ENCODE measurements at places on chromosomes 1 and 21.
A peak's percentile ranks its signal among the peaks of the same experiment; 100 is the strongest.

DNA sequence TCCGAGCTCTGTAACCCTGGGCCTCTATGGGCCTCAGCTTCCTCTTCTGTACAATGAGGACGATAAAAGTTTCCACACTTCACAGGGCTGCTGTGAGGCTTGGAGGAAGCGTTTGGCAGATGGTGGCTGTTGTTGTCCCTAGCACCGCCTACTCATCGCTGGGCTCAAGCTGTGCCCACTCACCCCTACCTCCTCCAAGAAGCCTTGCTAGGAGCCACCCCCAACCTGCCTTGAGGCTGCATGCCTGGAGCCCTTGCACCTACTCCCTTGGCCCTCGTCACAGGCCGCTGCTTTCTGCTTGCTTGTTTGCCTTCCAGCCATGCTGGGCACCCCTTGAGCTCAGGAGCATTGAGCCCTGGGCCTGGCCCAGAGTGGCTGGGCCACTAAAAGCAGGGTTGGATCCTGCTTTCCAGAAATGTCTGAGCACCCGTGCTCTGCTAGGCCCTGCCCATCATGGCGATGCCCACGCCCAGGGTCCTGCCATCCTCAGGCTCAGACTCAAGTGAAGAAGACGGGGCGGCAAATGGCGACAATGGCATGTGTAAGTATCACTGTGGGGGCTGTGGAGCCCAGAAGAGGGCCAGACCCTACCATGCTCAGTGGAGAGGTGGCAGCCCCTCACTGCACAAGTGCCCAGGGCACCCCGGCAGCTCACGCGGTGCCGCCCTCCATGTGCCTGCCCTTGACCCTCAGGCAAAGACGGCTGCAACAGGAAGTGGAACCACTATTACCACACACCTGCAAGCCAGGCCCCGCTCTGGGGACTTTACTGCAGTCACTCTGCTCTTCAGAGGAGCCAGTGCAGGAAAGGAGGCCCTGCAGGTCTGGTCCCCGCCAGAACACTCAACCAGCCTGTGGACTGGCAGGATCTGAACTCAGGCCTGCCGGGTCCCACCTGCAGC is 9.5 kb downstream of the SH3BGRL3 start:
- DNase-seq = no peak

DNA sequence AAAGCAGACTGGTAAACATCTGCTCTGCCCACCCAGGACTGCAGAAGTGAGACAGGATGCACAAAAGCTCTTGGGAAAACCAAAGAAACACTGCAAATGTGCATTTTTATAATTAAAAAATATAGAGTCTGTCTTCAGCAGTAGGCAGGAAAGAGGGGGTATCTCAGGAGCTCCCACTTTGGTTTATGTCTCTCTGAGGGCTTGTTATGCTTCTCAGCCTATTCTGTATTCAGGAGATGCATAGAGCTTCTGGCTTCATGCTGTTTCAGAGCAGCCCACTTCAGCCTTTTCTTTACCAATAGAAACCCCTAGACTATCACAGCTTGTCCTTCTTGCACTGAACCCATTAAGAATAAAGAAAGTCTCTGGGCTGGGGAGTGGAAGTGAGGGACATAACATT is 148.0 kb downstream of the ROR1 start:
- no peak for DNase-seq

GRCh38 chr1:11714831-11715575 is 20.9 kb upstream of the AGTRAP start:
- no peak for DNase-seq

DNA sequence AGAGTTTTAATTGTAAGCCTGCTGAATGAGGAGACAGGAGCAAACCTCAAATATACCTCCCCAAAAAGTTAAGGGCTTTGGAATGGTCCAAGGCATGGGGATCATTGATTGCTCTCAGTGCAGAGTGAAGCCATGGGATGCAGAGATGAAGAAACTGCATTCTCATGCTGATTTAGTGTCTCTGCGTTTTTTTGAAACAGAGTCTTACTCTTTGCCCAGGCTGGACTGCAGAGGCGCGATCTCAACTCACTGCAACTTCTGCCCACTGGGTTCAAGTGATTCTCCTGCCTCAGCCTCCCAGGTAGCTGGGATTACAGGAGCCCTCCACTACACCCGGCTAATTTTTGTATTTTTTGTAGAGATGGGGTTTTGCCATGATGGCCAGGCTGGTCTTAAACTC is 99.3 kb upstream of the ETV3 start:
- no peak for DNase-seq

DNA sequence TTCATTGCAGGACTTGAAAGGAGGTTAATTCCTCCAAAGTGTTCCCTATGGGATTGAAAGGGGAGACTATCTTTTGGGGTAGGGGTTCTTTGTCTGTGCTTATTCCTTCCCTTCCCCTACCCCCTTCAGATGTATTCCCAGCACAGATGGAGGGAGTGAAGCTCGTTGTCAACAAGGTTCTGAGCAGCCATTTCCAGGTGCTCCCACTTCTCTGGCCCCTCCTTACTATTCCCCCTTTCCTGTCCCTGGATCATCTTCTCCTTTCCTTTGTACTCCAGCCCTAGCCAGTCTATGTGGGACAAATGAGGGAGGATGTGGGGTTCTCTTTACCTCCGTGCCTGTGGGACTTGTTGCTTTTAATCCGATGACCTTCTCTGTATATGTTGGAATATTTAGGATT is 899 bp downstream of the TOMM40L start:
- no peak for DNase-seq

GRCh38 chr1:172460887-172461315 is 17.0 kb upstream of the PIGC start:
- DNase-seq = no peak

- peak; percentile 9 for DNase-seq
Measured at GRCh38 chr1:106498238-106498637, 558.2 kb upstream of the PRMT6 start.

GRCh38 chr1:64866689-64867088 is 99.7 kb downstream of the JAK1 start:
- peak; percentile 19 for DNase-seq

- DNase-seq = no peak
Measured at GRCh38 chr21:32426592-32427051, 14.1 kb downstream of the EVA1C start.

DNA sequence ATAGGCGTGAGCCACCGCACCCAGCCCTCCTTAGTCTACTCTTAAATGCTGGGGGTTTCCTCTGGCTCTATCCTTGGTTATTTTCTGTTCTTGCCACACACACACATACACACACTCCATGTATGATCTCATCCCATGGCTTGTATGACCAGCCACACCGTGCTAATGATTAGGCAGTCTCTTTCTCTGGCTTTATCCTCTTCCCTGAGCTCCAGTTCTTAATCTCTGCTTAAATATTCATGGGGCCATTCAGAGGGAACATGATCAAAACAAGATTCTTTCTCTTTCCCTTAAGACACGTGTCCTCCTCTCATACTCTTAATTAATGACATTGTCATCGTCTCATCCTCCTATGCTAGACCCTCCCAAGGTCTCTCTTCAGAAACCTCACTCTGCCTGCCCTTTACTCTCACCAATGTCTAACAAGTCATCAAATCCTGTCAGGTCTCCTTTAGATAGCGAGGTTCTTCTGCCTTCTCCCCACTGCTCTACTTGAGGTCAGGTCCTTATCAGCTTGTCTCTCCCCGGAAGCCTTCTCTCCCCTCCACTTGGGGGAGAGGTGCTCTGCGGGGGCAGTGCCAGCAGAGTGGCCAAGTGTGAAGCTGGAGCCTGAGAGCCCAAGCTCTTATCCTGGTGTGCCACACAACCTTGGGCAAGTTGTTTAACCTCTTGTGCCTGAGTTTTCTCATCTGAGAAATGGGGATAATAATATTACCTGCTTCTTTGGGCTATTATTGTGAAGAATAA is 83.0 kb upstream of the GNG12 start:
- no peak for DNase-seq

DNA sequence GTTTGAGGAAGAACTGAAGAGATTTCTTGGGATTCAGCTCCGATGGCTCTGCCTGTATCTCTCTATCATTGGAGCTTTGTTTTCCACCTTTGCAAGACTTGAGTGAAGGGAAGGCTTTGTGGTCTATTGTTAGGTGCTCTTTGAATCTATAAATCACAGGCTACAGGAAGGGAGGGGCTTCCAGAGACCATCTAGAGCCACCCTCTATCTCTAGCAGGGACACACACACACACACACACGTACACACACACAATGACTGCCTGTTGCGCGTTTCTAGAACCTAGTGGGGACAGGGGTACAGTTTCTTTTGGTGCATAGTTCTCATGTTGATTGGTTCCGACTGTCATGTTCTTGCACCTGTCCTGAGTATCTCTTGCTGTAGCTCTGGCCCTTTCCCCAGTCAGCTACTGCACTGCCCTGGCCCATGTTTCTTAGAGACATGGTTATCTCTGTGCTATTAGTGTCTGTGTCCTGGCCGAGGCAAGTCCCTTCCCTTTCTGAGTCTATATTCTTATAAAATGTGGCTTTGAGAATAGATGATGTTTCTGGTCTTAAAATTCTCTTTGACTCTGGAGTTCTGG is 60.7 kb downstream of the MAN1C1 start:
- no peak for DNase-seq

DNA sequence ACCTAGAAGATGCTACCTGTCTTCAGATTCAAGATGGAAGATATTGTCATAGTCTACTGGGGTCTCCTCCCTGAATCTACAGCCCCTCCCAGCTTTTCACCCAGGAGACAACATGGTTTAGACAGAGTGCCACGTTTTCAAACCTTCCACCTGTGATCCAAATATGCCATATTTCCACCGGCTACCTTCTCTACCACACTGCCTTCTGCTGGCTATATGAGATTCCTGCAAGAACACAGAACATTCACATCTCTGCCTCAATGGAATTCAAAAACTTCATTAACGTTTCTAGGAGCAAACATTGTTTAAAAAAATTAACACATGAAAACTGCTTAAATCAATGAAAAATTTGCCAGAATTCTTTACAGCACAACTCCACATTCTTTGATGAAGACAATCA is 12.9 kb upstream of the LELP1 start:
- no peak for DNase-seq

DNA sequence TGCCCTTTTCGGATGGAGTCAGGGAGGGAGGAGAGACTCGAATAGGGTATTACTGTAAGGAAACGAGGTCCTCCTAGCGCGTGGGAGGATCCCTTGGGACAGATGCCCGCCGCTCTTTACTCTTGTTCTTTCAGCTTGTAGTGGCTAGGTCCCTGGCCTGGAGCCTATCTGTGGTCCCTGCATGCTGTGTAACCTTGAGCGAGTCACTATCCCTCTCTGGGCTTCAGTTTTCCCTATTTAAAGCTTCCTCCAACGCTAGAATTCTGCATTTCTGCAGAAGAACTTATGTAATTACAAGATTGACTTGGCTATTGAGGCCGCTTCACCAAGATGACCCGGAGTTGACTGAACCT is 744 bp downstream of the MIER1 start:
- DNase-seq = no peak

- peak; percentile 63 for DNase-seq
Measured at GRCh38 chr1:65265651-65266351, 43.5 kb upstream of the DNAJC6 start.

- DNase-seq = peak; percentile 38
Measured at GRCh38 chr1:37795340-37796125, 1.9 kb downstream of the MANEAL start.

- DNase-seq = no peak
Measured at GRCh38 chr1:216186141-216186540, 237.1 kb downstream of the USH2A start.

DNA sequence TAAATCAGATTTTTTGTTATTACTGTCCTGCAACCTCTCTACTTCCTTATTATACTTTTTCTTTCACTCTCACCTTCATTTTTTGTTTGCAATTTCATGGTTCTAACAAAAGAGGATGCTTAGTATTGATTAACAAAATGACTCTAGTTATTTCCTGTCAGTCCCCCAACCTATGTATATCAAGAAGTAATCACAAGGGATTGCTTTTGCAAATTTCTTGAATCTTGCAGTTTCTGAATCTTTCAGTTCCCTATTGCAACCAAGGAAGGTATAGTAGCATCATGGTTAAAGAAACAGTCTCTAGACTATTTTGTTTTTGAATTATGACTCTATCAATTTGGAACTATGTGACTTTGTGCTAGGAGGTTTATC is 446.9 kb downstream of the NEGR1 start:
- DNase-seq = no peak

- no peak for DNase-seq
Measured at GRCh38 chr1:30081379-30082102, 641.8 kb downstream of the MATN1 start.

- DNase-seq = no peak
Measured at GRCh38 chr21:25485914-25486313, 121.4 kb downstream of the MRPL39 start.

DNA sequence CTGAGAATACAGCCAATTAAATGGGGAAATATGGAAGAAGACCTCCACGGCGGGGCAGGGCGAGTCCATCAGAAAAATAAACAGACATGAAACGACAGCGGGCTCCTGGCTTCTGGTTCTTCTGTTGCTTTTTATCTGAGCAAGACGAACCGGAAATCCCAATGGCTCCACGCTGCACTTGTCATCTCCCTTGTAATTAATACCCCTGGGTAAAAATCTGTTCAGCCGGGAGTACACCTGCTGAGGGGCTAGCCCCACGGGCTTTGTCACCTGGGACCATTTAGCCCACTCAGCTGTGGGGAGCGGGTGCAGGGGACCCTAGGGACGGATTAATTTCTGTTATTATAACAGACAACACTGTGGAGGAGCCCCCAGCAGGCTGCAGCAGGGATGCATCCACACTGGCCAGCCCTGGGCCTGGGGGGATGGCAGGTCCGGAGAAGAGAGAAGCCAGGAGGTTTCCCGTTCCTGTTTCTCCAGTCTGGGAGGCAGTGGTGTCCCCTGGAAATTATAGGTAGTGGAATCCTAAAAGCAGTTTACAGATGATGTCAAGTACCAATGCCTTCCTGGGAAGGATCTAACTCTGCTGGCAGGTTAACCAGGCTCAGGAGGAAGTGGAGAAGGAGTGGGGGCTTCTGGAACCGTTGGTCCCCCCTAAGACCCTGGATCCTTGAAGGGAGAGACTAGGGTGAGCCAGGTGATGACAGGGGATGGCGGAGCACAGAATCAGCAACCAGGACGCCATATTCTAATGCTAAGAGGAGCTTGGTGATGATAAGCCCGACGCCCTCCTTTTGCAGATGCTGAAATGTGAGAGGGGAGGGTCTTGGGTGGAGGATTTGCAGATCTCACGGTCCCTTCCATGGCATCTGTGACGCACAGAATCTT is 566.1 kb downstream of the PTPRU start:
- DNase-seq = no peak

- DNase-seq = no peak
Measured at GRCh38 chr1:51014878-51015277, 44.8 kb downstream of the CDKN2C start.

DNA sequence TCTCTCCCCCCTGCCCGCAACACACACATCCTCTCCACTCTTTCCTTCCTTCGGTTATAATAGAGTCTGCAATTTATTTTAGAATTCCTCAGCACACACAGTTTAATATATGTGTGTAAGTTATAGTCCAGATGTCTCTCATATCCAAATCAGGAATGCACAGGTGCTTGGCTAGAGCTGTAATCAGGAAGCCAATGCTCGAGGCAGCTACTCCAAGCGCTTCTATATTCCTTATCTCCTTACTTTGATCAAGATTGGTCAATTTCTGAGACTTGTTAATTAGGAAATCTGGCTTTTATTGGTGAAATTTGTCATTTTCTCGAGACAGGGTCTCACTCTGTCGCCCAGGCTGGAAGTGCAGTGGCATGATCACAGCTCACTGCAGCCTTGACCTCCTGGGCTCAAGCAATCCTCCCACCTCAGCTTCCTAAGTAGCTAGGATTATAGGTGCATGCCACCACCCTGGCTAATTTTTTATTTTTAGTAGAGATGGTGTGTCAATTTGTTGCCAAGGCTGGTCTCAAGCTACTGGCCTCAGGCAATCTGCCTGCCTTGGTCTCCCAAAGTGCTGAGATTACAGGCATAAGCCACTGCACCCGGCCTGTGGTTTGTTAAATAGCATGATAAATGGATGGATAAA is 27.7 kb downstream of the RPL5 start:
- no peak for DNase-seq
